ENCODE measurements at places on chromosomes 16 and 17. TPM values are rescaled to one million over a fixed set of nuclear protein-coding genes. Genes with fewer than 3 reads are reported as not detected.

DNA sequence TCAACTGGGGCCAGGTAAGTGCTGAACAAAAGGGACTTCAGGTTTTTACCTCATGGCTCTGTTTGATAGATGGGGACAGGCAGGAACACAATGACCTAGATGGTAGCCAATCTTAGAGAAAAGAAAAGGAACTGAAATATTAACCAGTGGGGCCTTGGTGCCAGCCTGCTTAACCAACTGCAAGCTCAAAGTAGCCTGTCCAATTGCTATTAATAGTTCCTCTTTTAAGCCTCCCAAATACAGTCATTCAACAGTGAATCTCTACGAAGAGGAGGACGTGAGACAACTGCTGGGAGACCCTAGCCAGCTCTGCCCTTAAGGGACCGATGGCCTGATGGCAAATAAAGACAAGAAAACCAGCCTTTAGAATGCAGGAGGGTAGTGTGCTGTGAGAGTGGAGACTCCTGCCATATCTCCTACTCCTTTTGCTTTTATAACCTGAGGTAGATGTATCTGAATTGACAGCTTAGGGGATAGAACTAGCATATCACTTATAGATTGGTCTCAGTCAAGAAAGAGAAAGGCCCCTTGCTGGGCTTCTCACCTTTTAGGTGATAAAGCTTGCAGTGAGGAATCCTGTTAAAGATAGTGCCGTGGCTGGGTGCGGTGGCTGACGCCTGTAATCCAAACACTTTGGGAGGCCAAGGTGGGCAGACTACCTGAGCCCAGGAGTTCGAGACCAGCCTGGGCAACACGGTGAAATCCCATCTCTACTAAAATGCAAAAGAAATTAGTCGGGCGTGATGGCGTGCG is 28.3 kb downstream of the ARSG start:
- H3K4me3 ChIP-seq = no peak overlapping the region
- no peak overlapping the region for H3K27ac ChIP-seq
- H3K4me1 ChIP-seq = no peaks in the 10 kb centered on the region
- DNase-seq = no peak
- H3K27me3 ChIP-seq = no peaks in the 10 kb centered on the region
- H3K36me3 ChIP-seq = no peaks in the 10 kb centered on the region

GRCh38 chr16:78574571-78574970 is 475.1 kb downstream of the WWOX start:
- H3K4me3 ChIP-seq = no peak overlapping the region
- H3K27me3 ChIP-seq = no peaks in the 10 kb centered on the region
- H3K4me1 ChIP-seq = no peaks in the 10 kb centered on the region
- no peaks in the 10 kb centered on the region for H3K36me3 ChIP-seq
- H3K27ac ChIP-seq = no peak overlapping the region
- DNase-seq = no peak

The MAF gene
- 70.1 TPM for total RNA-seq

DNA sequence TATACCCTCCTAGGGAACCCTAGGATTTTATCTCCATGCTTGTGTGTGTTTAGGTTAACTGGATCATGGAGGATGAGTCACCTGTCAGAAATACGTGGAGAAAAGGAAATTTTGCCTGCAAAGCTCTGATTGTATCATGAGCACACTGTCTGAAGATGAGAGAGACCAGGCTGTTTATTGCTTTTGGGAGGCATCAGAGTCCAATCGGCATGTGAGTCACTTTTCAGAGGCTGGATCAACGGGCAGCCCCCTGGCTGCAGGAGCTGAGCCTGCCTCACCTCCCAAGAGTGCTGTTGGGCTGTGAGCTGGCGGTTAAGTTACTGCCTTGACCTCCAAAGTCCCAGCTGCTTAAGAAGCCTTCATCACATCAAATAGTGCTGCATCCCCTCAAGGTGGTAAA is 41.5 kb upstream of the MED9 start:
- no peak for DNase-seq
- H3K27ac ChIP-seq = no peak overlapping the region
- H3K27me3 ChIP-seq = no peaks in the 10 kb centered on the region
- H3K4me1 ChIP-seq = peaks cover 3% of the 10 kb centered on the region
- no peak overlapping the region for H3K4me3 ChIP-seq

DNA sequence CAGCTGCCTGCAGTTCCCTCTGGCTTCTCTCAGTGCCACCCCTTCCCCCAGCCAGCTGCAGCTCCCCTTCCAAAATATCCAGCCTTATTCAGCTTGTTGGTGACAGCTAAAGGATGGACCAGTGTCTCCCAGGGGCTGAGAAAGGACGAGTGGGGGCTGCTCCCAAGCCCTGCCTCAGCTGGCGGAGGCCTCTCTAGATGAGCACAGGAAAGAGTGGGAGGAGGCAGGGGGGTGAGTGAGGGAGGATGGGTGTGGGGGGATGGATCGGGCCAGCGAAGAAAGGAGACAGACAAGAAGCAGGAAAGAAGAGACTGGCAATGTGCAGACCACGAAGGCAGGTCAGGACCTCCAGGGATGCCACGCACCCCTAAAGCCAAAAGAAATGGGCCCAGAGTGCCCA is 17.5 kb downstream of the PIPOX start:
- no peak overlapping the region for H3K4me3 ChIP-seq
- no peak overlapping the region for H3K27ac ChIP-seq
- no peaks in the 10 kb centered on the region for H3K27me3 ChIP-seq

The MYH1 gene
- total RNA-seq = not detected

DNA sequence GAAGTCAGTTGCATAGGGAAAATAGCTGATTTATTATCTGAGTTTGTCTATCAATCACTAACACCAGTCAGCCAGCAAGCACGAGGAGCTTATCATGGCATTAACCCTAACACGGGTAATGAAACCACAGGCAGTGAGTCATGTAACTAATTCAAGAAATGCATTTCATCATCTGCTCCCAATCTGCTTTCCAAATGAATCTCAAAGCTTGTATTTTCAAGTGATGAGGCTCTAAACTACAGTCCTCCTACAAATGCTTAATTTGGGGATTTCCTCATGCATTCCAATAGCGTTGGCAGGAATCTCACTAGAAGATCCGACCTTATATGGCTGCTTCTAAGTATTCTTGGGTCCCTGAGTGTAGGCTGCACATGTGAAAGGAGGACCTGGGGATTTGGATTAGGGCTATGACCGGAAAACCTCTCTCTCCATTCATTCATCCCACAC is 118.4 kb upstream of the HSBP1 start:
- no peak for DNase-seq
- H3K4me3 ChIP-seq = no peak overlapping the region
- H3K4me1 ChIP-seq = no peaks in the 10 kb centered on the region
- H3K36me3 ChIP-seq = no peaks in the 10 kb centered on the region
- H3K27ac ChIP-seq = no peak overlapping the region
- no peaks in the 10 kb centered on the region for H3K27me3 ChIP-seq

DNA sequence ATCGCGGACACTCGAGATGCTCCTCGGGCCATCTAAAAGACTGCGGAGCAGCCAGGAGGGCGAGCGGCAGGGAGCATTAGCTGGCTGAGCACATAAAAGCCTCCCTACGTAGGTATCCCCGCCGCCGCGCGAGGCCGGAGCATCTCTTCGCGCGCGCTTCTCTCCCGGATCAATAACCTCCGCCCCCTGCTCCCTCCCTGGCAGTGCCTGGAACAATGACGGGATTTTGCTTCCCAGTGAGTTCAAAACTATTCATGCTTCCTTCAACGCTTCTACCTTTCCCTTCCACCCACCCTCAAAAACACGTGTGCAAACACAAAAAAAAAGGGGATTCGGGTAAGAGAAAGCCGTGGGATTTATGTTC is 984 bp downstream of the CENPV start:
- H3K36me3 ChIP-seq = no peaks in the 10 kb centered on the region
- peak; percentile 69 for DNase-seq
- H3K27me3 ChIP-seq = no peaks in the 10 kb centered on the region
- H3K4me3 ChIP-seq = peak overlapping the region; percentile 74
- H3K4me1 ChIP-seq = no peaks in the 10 kb centered on the region

DNA sequence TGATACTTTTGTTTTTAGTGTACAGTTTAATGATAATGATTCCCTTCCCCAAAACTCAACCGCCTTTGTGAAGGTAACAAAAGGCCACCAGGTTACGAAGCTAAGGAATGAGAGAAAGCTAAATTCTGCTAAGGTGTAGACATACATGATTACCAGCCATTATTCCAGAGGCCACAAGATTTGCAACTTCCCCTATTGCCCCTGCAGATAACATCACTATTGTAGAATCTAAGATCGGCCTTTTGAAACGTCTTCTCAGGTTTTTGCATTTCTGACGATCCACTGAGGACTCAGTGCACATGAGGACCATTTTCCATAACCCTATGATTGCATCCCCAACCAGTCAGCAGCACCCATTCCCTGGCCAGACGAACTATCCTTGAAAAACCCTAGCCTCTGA is 33.9 kb upstream of the SNN start:
- DNase-seq = no peak
- H3K4me1 ChIP-seq = peaks cover 14% of the 10 kb centered on the region
- no peaks in the 10 kb centered on the region for H3K27me3 ChIP-seq
